Hippocampal formation (tissue), 2 donors: ENCODE measurements at places on chromosomes 5 and 9.

GRCh38 chr9:127555840-127556820, 55.9 kb upstream of the STXBP1 start:
- DNase-seq = no peak

DNA sequence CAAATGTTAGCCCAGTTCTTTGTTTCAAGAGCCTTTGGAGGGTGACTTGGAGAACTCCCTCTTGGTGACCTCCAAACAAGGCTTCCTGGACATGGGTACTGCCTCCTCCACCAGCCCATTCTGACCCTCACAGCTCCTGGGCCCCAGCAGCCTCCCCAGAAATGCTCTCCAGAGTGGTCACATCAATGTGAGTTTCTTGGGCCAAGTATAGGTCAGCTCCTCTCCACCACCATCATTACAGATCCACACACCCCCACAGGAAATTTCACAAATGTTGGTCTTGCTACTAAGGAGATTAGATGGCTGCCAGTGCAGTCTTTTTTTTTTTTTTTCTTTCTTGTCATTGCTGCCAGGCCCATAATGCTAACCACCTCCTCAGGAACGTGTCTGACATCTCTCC, 410.7 kb downstream of the DTWD2 start:
- DNase-seq = no peak

GRCh38 chr5:10328323-10328722, 20.6 kb upstream of the CMBL start:
- DNase-seq = no peak

- no peak for DNase-seq
Observed at GRCh38 chr5:96425443-96425842, 7.6 kb downstream of the PCSK1 start.

GRCh38 chr9:11128156-11128555, 515.4 kb upstream of the PTPRD start:
- DNase-seq = no peak

DNA sequence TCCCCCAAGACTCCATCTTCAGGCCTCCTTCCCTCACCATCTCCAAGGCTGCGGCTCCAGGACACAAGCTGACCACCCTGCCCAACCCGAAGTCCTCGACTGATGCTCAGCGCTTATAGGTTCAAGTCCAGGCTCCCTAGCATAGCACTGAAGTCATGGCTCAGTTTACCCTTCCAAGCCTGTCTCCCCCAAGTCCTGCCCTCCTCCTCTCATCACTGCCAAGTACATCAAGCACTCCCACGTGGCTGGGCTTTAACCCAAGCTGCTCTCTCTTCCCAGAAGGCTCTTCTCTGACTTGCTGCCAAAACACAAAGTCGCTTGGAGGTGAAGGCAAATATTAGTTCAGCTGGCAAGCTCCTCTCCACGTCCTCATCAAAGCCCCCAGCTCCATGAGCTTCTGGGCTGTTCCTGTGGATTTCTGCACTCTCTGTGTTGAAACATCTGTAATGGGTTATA, 22.1 kb upstream of the MARCHF6 start:
- DNase-seq = peak; percentile 19

DNA sequence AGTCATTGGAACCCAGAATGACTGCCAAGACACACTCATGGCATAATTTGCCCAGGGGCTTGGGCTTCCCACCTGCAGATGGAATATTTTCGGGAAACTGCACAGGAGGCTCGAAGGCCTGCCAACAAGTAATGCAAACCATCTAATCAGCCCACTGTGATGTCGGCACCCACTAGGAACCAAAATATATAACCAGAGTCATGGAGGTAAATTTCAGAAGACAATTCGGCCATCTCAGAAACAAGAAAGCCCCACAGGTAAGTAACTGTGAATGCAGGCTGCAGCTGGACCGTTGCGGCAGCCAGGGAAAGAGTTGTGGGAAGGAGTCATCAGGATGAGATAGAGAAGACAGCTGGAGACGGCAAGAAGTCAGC, 264.4 kb downstream of the SYK start:
- no peak for DNase-seq

DNA sequence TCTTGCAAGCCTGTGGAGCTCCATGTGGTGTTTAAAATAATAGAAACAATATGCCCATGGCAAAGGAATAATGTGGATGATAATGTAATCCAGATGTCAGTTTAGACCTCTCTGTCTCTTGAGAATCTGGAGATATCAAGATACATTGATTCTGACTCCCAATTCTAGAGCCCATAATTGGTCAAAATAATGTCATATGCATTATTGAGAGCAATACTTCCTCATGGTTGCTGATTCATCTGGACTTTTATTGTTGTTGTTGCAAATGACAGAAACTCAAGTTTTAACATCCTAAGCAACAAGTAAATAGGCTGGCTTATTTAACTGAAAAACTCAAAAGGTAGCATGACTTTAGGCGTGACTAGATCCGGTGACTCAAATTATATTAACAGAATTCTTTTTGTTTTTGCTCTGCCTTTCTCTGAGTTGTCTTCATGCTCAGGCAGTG, 152.1 kb downstream of the PCSK1 start:
- DNase-seq = no peak

- no peak for DNase-seq
Observed at GRCh38 chr5:39755452-39755851, 330.7 kb upstream of the DAB2 start.

DNA sequence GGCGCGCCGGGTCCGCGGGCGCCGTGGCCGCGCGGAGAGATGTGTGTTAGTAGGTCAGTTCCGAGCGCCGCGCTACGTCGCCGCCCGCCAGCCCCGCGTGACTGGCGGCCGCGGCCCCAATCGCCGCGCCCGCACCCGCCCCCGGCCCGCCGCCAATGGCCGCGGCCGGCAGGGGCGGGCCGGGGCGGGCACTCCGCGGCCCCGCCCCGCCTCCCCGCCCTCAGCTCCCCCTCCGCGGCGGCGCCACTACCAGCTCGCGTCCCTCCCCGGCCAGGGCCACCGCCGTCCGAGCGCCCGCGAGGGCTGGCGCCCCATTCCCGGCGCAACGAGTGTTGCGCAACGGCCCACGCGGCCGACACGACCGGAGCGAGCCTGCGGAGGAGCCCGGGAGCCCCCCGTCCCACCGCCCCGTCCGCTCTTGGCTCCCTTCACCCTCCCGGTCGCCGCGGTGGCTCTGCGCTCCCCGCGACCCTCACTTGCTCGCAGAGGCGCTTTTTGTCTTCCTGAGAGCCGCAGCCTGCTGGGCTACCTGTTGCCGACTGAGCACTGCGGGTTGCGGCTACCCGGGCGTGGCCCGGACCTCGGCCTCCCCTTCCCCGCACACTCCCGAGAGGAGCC, at the start of gene NFIL3:
NFIL3 (minus strand) TSS at position 48 of the 618 bp plus-strand sequence. CDS start 13,098 bp downstream, outside the sequence.
- DNase-seq = peak; percentile 87

- DNase-seq = no peak
Observed at GRCh38 chr5:78879516-78879915, 105.6 kb downstream of the ARSB start.

DNA sequence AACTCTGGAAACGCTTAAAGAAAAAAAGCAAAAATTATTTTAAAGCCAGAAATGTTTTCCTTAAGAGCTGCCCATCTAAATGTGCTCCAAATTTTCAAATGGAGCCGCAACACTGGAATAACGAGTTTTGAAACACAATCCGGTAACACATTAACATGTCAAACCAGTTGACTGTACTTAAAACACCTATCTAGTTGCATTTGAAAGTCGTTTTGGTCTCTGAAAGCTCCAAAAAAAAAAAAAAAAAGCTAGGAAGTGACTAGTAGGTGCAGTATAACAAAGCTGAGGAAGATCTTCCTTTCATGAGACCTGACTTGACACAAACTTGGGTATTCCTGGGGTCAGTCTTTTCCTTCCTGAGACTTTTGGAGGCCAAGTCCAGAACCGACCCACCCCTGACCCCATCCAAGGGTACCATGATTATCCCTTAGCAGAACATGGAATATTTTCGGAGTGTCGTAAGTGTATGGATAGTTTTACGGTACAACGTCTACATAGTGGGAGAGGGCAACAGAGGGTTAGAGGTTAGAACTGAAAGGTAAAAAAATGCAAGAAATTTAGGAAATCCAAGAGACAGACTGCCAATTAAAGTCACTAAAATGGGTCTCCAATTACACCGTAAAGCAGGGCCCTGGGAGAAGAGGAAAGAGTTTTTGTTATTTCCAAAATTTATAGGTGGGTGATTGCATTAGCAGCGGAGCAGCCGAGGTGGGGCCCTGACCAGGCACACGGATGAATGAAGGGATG, 812 bp downstream of the CETN3 start:
- no peak for DNase-seq

DNA sequence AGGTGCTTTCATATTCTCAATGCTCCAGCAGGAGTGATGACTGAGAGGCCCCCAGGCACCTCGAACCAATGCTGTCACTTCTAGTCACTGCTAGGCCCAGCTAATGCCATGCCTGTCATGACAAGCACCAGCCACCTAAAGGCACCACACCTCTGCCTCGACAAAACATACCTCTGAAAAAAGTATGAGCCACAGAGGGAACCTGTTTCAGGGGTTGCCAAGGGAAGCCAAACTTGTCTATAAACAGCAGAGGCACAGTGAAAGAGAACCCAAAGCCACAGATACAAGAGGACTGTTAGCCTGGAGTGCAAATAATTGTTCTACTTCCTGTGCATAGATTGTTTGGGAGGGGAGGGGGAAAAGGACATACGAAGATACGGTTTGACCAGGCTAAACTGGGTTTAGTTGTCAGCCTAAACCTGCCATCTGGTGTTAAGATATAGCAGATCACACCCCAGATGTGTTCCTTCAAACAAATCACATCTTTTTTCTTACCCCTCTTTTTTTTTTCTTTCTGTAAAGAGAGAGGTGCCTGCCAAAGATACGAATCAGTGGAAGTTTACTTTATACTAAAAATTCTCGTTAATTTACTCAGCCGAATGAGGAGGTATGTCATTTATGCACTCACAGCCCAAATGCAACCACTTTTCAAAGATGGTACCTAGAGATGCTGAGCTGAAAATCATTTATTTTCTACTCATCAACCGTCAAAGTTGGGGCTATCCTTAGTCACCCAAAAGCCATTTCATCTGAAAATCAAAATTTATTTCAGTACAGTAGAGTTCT, 45.7 kb downstream of the BNC2 start:
- no peak for DNase-seq

DNA sequence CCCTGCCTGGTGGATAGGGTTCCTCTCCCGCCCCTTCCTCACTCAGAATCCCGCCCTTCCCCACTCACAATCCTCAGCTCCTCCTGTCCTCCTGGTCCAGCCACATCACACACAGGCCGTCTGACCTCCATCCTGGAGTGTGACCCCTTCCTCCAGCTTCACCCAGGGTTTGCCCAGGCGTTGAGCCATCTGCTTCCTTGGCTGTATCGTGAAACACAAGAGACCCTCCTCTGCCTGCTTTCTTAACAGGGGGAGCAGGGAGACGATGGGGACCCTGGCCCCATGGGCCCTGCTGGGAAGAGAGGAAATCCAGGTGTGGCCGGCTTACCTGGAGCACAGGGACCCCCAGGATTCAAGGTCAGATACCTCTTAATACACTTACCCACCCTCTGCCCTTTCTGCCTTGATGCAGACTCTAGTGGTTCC, 32.3 kb upstream of the ORM1 start:
- no peak for DNase-seq

- peak; percentile 31 for DNase-seq
Observed at GRCh38 chr5:35182910-35183535, 47.3 kb downstream of the PRLR start.

GRCh38 chr5:17172791-17173190, 44.6 kb upstream of the BASP1 start:
- no peak for DNase-seq

DNA sequence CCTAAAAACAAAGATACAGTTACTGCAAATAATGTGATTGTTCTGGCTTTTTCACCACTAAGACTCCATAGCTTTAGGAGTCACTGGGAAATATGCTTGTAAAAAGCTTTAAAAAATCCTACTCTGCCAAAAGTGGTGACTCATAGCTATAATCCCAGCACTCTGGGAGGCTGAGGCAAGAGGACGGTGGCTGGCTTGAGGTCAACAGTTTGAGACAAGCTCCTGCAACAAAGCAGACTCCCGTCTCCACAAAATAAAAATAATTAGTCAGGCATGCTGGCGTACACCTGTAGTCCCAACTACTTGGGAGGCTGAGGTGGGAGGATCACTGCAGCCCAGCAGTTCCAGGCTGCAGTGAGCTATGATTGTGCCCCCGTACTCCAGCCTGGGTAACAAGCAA, 406.4 kb downstream of the HTR1A start:
- DNase-seq = no peak

- peak; percentile 78 for DNase-seq
Observed at GRCh38 chr5:122195802-122196394, 66.6 kb downstream of the ZNF474 start.

- no peak for DNase-seq
Observed at GRCh38 chr5:168364151-168364661, 72.8 kb downstream of the WWC1 start.

DNA sequence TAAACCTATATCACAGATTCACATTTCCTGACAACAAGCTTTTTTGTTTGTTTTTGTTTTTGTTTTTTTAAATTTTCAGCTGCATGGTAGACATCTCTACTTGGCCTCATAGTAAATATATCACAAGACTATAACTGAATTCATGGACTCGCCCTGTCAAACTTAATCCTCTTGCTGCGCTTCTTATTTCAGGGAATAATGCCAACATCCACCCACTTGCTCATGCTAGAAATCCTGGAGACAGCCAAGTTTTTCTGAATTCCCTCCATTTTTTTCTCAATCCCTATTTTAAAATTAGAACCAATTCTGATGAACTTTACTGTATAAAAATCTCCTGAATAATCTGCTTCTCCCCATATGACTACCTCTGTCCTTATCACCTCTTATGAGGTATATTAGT, 283.6 kb upstream of the RPS23 start:
- DNase-seq = no peak

DNA sequence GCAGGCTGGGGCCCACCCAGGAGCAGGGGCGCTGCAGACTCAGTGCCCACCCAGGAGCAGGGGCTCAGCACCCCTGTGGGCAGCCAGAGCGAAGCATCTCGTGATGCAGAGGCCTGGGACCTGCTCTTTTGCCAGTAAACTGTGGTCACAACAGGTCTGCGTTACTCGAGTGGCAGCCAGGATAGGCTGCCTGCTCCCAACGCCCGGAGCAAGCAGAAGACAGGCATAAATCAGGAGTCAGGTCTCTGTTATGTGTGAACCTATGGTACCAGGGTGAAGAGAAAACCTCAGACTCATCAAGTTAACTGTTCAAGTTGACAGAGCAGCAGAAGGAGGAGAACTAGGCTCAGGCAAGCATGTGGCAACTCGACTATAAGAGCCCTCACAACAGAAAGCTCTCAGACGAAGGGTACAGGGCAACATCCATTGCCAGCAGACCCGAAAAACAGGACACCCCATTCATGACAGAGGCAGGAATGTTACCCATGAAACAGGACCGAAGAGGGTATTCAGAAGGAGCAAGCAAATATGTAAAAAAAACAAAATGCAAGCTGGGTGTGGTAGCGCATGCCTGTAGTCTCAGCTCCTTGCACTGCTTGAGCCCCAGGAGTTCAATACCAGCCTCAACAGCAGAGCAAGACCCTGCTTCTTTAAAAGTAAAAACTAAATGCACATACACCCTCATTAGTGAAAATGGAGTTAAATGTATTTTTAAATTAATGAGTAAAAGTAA, 71.7 kb downstream of the GOLPH3 start:
- DNase-seq = no peak

- no peak for DNase-seq
Observed at GRCh38 chr5:172701291-172701656, 60.2 kb downstream of the NEURL1B start.

- no peak for DNase-seq
Observed at GRCh38 chr9:71916834-71917534, 5.5 kb downstream of the C9orf85 start.
